Stimulated activated CD8-positive, alpha-beta memory T cell treated with anti-CD3 and anti-CD28 coated beads, Interleukin-4, amount 100 ng/mL, for 1 hour (primary cell): ENCODE measurements at places on chromosomes 4 and X.

DNA sequence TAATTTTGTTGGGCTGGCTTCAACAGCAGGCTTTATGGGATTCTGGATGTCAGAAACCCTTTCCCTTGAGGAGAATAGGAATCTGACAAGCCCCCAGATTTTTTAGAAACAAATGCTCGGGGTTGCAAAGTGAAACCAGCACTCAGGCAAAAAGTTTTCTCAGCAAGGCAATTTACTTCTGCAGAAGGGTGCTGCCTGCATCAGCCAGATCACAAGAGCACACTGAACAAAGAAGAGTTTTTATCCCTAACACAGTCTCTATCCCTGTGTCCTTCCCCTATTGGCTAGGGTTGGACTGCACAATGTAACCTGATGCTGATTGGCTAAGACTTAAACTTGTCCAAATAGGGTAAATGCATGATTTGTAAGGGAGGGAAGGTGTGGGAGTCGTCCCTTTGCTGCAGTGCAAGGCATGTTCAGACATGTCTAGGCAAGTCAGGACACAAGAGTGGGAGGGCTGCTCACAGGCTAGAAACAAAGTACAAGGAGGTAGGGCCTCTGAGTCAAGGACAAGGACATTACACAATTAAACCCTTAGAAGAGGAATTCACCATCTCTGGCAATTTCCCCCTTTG lies 175.8 kb downstream of the CCNG2 start:
- DNase-seq, result no peak

DNA sequence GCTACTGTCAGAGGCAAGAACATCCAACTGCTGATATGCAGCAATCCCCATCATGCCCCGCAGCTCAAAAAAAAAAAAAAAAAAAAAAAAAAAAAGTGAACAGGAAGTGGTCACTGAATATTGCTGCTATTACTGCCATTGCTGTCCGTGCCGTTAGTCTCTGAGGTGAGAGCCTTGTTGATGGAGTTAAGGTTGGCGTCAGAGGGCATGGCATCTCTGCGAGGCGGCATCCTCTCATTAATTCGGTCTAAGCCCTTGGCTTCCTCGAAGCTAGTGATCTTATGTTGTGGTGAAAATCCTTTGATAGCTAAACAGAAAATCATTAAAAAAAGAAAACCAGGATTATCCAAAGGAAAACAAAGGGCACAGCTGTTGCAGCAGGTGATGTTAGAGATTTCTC lies 321.6 kb downstream of the PPP3CA start:
- DNase-seq, result no peak

DNA sequence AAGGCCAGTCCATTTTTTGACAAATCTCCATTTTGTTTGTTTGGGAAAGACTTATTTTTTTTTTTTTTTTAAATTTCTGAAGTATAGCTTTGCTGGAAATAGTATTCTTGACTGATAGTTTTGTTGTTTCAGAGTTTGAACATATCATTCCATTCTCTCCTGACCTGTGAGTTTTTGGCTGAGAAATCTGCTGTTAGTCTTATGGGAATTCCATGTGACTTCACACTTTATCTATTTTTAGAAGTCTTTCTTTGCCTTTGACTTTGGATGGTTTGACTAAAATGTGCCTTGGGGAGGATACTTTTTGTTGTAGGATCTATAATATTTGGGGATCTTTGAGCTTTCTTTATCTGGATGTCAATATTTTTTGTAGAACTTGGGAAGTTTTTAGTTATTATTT lies 10.7 kb upstream of the ADAM29 start:
- DNase-seq, result no peak

DNA sequence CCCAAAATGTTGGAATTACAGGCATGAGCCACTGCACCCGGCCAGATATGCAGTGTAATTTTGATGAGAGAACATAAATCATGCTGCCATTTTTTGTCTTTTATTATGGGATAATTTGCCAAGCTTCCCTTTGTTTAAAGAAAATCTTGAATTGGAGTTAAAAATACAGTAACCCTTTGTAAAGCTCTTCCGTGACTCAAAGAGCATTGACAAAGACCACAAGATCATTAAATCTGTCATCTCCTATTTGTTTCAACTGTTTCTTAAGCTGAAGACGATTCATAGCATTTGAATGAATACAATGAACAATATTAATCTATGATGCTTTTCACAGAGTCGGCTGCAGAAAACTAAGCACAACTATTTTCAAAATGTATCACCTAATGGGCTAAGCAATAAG lies 132.6 kb downstream of the ANAPC4 start:
- DNase-seq, result no peak

- no peak for DNase-seq
Observed at GRCh38 chr4:42309361-42310260, 87.7 kb upstream of the SHISA3 start.

GRCh38 chr4:55866290-55866907 lies 13.0 kb downstream of the EXOC1 start:
- DNase-seq, result no peak

DNA sequence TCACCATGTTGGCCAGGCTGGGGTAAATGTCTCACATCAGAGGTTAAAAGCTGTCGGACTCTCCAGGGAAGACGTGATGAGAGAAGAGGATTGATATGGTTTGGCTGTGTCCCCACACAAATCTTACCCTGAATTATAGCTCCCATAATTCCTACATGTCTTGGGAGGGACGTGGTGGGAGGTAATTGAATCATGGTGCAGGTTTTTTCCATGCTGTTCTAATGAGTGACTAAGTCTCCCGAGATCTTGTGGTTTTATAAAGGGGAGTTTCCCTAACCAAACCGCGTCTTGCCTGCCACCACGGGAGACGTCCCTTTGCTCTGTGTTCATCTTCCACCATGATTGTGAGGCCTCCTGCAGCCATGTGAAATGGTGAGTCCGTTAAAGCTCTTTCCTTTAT lies 64.4 kb downstream of the ASMT start:
- no peak for DNase-seq
